Stimulated activated CD4-positive, alpha-beta T cell treated with anti-CD3 and anti-CD28 coated beads, Interleukin-1b, Interleukin-23, amount 100 ng/mL, for 1 hour (primary cell): ENCODE measurements at places on chromosomes 12 and 14.

GRCh38 chr14:66129224-66129623 lies 356.9 kb upstream of the CCDC196 start:
- DNase-seq: no peak

DNA sequence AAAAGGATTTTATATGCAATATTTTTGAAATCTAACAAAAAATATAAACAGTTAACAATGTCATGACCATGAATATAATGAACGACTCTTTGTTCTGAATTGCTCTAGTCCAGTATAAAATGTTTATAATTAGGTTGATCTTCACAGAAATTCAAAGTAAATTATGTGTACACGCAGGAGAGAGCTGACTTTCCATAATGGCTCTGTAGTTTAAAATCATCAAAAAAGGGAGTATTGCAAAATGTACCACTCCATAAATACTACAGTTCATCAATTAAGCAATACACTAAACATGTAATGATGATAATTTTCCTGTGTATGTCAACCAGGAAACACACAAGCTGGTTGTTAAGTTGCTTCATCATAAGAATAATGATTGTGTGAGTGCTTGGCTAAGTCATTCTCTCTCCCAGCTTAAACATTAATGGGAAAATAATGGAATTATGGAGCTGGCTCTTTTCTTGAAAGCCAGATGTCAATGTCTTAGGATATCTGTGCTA lies 189.5 kb upstream of the PLEKHG7 start:
- no peak for DNase-seq

DNA sequence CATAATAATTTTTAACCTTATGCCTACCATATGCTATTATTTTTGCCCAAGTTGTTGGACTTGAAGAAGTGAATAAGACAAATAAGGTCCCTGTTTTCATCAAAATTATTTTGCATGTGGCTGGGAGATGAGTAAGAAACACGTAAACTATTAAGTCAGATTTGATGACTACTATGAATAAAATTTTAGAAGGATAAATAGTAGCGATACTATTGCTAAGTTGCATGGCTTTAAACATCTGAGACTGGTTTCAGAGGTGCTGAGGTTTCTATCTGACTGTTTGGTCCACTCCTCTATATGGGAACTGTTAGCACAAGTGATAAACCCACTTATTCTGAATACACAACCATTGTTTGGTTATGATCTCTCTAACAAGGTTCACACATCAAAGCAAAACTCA lies 674.3 kb upstream of the MDGA2 start:
- no peak for DNase-seq

DNA sequence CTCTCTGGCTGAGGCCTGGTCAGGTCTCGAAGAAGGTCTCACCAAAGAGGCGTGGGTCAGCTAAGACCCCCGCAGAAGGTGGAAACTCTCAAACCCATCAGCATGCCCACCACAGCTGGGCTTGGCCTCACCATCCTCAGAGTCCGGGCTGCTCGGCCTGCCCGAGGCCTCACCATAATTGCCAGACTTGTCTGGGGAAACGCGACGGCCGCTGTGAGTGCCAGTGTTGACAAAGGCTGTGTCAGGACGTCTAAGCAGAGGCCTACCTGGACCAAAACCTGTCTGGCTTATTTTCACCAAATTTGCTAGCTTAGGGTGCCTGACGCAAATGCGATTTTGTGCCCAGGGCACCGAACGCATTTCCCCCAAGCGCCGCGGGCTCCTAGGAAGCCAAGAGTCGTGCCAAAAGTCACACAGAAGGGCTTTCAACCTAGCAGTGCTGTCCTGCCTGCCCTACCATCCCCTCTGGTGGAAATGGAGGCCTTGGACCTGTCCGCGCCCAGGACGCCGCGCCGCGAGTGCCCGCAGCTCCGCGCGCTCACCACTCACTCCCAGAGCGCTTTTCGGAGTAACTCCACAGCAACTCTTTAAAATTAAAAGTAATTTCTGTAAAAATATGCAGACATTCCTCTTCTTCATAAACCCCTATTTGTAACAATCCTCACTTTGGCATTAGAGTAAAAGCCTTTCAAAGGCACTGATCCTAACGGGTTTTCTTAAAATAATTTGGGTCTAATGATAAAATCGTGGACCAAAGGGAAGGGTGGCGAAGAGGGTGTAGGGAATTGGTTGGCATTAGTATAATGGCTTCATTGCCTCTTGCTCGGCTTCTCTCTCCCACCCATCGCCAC lies 1.2 kb upstream of the ALX1 start:
- no peak for DNase-seq

DNA sequence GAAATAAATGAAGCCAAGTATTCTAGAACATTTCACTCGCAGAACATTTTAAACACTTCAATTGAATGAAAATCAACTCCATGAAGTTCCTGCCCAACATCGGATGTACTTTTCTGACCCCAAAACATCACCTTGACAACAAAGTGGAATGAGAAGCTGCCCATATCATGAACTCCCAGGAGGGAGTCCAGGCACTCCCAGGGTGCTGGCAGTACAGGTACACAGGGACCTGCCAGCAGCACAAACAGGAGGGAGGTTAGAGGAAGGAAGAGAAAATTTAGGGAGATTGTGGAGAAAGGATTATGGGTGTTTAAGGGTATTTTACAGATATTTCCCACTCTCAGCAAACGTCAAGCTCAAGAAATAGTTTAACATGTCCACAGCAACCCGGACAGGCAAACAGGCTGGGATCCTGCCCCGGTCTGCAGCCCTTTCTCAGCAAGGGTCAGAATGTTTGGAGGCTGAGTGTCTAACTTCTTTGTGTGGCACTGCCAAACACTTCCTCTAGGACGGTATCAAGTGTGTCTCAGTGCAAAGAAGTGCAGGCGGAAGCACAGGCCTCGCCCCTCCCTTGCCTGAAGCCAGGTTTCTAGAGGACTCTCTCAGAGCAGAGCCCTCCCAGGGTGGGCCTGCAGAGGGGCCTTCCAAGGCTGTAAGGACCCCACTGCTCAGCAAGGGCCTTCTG lies 72.2 kb downstream of the SETD3 start:
- DNase-seq: no peak

DNA sequence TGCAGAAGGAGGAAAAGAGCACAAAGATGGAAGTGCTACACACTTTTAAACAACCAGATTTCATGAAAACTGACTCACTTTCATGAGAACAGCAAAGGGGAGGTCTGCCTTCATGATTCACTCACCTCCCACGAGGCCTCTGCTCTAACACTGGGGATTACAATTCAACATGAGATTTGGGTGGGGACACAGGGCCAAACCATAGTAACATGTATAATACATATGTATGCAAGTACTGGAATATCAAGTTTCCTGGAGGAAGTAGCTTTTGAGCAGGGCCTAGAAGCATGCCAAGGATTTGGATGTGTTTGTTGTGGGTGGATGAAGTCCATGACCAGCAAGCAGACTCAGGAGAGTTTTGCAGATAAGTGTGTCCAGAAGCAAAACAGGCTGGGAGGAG lies 409.0 kb downstream of the RGS6 start:
- DNase-seq: no peak

DNA sequence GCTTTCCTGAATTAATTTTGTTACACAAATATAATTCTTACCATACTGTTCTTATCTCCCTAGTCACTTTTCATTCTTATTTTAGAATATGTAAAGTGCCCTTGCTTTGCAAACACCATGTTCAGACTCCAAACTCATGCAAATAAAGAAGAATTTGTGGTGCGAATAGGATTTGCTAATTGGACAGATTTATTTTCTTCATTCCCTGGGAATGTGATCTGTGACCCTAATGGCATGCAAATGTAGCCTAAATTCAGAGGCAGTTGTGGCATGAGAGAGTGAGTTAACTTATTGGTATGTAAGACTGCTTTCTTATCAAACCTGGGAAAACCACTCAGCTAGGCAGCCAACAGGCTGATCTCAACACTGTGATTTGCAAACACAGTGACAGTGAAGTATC lies 10.0 kb downstream of the CAPZA3 start:
- no peak for DNase-seq

DNA sequence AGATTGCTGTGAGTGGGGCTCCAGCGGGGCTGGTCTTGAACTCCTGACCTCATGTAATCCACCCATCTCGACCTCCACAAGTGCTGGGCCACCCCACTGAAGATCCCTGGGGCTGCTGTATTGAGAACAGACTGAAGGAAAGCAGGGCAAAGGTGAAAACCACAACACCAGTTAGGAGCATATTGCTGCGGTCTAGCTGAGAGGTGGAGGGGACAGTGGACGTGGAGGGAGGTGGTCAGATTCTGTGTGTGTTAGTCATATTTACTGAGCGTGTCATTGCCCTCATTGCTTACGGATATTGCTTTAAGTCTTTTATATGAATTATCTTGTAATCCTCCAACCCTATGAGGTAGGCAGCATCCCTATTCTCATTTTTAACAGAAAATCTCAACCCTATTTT lies 69.0 kb upstream of the OVCH1 start:
- DNase-seq: no peak

DNA sequence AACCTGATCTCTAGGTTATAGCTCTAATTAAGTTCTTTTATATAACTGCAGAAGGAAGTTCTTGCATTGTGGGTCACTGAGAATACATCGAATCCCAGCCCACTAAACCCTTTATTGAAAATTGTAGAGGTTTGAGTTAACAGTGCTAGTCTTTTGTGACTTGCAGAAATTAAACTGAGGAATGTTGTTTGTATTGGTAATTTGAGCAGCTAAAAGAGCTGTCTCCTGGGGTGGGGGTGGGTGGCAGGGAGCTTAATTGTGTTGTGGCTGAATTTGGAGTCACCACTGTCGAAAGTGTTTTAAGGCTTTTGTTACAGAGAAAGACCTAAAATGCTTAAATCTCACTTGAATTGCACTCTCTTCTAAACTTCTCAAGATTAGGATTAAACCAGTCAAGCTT lies 3.2 kb upstream of the COX8C start:
- DNase-seq: no peak

DNA sequence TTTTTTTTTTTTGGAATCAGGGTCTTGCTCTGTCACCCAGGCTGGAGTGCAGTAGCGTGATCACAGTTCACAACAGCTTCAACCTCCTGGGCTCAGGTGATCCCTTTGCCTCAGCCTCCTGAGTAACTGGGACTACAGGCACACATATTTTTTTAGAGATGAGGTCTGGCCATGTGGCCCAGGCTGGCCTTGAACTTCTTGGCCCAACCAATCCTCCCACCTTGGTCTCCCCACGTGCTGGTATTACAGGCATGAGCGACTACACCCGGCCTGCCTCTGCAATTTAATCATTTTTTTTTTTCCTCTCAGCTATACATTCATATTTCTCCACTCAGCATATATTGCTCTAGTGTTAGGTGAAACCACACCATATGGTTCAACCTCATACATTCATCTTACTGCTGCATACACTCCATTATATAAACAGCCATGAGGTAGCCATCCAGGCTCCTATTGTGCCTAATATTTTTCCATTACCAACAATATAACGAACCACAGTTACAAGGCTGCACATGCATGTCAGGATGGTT lies 7.1 kb downstream of the STX2 start:
- DNase-seq: no peak

GRCh38 chr14:63781686-63782085 lies 53.8 kb upstream of the SGPP1 start:
- no peak for DNase-seq

- DNase-seq: no peak
These were observed 27.7 kb downstream of the MAX start for GRCh38 chr14:65074449-65075150.

DNA sequence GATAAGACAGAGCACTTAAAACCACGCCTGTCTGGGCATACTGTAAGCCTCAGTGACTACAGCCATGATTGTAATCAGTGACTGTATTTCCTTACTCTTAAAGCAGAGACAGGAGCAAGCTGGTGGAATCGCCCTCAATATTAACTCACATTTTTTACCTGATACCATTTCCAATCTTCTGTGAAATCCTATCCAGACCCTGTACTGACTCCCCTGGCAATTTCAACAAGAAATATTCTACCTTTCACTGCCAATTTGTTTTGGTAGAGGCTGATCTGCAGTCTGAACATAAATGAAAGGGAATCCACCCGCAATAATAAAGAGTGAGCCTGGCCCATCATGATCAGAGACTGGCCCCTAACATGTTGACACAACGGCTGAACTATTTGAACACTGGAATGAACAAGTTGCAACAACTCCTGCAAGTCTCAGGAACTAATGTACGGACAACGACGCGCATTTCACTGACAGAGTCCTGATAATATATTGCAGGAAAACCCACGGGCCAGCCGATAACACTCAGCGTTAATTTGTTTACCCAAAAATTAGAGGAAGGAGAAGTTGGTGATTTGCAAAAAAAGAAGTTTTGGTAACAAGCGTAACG lies 195.5 kb upstream of the BTG1 start:
- DNase-seq: no peak

- DNase-seq: no peak
These were observed 164.7 kb upstream of the CCND2 start for GRCh38 chr12:4108803-4109345.

- DNase-seq: peak; percentile 78
These were observed at the start of gene TWF1 for GRCh38 chr12:43805860-43806736. TWF1 (minus strand) TSS chr12:43806317; CDS start chr12:43806245, 72 bp downstream.

GRCh38 chr14:34710744-34711143 lies 3.6 kb downstream of the CFL2 start:
- DNase-seq: no peak

DNA sequence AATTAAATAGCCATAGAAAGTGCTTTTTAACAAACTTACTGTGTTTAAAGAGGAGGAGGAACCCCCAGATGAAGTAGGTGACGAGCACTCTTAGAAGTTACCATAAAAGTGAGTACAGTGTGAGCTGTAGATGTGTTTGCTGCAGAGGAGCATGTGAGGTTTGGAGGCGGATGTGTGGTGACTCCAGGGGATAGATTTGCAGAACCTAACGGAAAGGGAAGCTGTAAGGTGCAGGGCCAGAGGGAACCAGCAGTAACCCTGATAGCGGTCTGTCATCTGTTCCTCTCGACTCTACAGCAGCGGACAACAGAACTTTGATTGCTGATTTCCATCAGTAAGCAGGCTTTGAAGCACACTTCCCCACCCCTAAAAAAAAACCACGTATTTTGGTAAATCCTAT lies 5.2 kb downstream of the CALM1 start:
- DNase-seq: no peak

DNA sequence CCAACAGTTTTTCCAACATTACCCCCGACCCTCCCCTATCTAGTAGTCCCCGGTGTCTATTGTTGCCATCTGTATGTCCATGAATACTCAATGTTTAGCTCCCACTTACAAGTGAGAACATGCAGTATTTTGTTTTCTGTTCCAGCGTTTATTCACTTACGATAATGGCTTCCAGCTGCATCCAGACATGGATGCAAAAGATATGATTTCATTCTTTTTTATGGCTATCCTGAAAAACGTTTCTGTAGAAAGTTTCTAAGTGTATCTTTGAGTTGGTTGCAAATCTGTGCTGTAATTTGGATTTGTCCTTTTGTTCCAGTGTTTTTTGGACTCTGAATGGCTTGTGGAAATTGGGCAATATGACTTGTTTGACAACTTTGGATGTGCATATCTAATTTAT lies 11.7 kb downstream of the SP1 start:
- no peak for DNase-seq

GRCh38 chr12:104870797-104871196 lies 87.3 kb downstream of the SLC41A2 start:
- no peak for DNase-seq

GRCh38 chr14:67547224-67547780 lies 14.2 kb downstream of the PLEKHH1 start:
- no peak for DNase-seq

- no peak for DNase-seq
These were observed 24.4 kb upstream of the KITLG start for GRCh38 chr12:88604646-88605045.

- DNase-seq: no peak
These were observed 46.4 kb downstream of the TPCN1 start for GRCh38 chr12:113267621-113268020.
